ENCODE measurements at places on chromosomes 5 and 9. TPM values are rescaled to one million over a fixed set of nuclear protein-coding genes. Genes with fewer than 3 reads are reported as not detected.
A peak's percentile ranks its signal among the peaks of the same experiment; 100 is the strongest.

Gene KCNN2
- total RNA-seq: 6.9 TPM

Gene GABRB2
- not detected for total RNA-seq

DNA sequence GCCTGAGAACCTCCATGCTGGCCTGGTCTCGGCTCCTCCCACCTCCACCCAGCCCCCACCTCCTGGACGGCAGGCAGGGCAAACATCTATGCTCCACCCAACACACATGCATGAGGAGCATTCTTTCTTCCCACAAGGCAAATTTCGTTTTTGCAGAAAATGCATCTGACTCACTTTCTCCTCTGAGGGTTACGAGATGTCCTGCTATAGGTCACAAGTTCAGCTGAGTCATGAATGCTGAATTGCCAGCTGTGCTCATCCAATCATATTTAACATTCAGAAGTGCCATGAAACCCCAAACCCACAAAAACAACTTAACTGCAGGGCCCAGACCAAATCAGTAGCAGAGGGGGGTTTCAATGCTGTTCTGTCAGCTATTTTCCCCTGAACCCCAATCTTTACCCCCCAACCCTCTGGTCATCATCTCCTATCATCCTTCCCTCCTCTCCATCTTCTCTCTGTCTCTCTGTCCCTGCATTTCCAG, 39.0 kb upstream of the OSMR start:
- no peak for DNase-seq
- no peaks in the 10 kb centered on the region for H3K36me3 ChIP-seq
- no peak overlapping the region for H3K4me3 ChIP-seq

- H3K4me3 ChIP-seq: peak overlapping the region; percentile 70
- peak overlapping the region; percentile 91 for H3K27ac ChIP-seq
- peaks cover 25% of the 10 kb centered on the region for H3K4me1 ChIP-seq
- peak; percentile 86 for DNase-seq
- no peaks in the 10 kb centered on the region for H3K27me3 ChIP-seq
Observed at GRCh38 chr9:129383561-129384490, 205.8 kb upstream of the IER5L start.

- peaks cover 3% of the 10 kb centered on the region for H3K36me3 ChIP-seq
- H3K4me3 ChIP-seq: peak overlapping the region; percentile 95
- H3K4me1 ChIP-seq: peaks cover 26% of the 10 kb centered on the region
- DNase-seq: peak; percentile 64
- H3K27me3 ChIP-seq: no peaks in the 10 kb centered on the region
- peak overlapping the region; percentile 92 for H3K27ac ChIP-seq
Observed at GRCh38 chr5:90529939-90530677, 724 bp upstream of the LYSMD3 start.

DNA sequence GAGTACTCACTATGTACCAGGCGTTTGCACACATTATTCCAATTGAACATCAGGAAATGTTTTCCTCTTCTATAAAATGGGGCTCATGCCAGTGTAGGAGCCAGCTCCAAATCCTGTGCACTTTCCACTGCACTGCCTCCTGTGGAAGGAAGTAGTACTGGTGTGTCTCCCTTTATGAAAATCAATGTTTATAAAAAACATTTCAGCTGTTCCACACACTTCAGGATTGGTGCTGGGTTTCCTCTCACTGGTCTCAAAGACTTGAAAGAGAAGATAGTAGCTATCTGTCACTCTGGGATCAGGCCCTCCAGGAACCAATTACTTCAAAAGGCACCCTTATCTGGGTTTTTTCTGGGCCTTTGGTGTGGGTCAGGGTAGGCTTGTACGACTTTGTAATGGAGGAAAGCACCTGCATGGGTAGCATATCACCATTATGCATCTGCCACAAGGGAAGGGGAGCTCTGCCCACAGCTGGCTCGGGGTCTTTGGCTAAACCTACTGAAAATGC, 32.5 kb downstream of the RAB14 start:
- no peak overlapping the region for H3K4me3 ChIP-seq
- no peak for DNase-seq
- peaks cover 97% of the 10 kb centered on the region for H3K36me3 ChIP-seq
- H3K4me1 ChIP-seq: no peaks in the 10 kb centered on the region
- H3K27ac ChIP-seq: no peak overlapping the region

DNA sequence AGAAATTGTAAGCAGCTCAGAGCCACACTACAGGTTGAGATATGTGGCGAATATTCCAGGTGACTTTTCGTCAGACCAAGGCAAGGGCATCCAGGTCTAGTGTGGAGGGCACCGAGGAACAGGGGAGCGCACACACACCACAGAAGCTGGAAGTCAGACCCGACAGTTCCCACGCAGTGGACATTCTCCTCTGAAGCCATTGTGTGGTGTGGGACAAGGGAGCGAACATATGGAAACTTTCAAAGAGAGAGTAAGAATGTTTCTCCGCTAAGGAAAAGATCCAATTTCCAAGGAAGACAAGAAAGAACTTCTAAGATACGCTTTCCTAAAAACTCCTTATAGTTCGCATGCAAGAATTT, 141.4 kb upstream of the OTULINL start:
- DNase-seq: no peak
- no peaks in the 10 kb centered on the region for H3K4me1 ChIP-seq
- peak overlapping the region; percentile 83 for H3K27ac ChIP-seq
- no peak overlapping the region for H3K4me3 ChIP-seq
- no peaks in the 10 kb centered on the region for H3K36me3 ChIP-seq
- no peaks in the 10 kb centered on the region for H3K27me3 ChIP-seq

DNA sequence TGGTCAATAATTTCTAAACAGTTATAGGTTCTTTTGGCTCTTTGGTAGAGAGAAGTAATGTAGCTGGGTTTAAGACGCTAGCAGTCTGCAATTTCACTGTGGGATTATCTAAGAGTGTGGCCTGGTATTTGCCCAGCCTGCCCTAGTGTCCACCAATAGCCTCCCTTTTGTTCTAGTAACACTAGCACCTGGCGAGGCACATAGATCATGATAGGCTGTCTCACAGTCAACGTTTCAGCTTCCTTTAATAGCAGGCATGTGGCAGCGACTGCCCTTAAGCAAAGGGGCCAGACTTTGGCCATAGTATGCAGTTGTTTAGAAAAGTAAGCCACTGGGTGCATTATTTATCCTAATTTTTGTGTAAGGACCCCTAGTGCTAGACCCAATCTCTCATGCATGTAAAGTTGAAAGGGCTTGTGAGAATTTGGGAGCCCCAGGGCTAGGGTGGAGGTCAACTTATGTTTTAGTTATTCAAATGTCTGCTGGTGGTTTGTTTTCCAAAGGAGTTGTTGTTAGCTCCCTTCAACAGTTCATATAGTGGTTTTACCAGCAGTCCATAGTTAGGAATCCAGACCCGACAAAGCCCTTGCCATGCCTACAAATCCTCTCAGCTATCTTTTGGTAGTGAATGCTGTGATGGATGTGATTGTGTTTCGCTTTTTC, 274.3 kb downstream of the HTR1A start:
- H3K4me1 ChIP-seq: no peaks in the 10 kb centered on the region
- H3K27ac ChIP-seq: no peak overlapping the region
- no peak overlapping the region for H3K4me3 ChIP-seq
- no peaks in the 10 kb centered on the region for H3K36me3 ChIP-seq
- peaks cover 5% of the 10 kb centered on the region for H3K27me3 ChIP-seq

GRCh38 chr5:143205883-143206195, 197.6 kb downstream of the NR3C1 start:
- H3K27ac ChIP-seq: no peak overlapping the region
- H3K4me3 ChIP-seq: no peak overlapping the region
- H3K4me1 ChIP-seq: peaks cover 18% of the 10 kb centered on the region
